ENCODE measurements at places on chromosomes 12 and 14.

DNA sequence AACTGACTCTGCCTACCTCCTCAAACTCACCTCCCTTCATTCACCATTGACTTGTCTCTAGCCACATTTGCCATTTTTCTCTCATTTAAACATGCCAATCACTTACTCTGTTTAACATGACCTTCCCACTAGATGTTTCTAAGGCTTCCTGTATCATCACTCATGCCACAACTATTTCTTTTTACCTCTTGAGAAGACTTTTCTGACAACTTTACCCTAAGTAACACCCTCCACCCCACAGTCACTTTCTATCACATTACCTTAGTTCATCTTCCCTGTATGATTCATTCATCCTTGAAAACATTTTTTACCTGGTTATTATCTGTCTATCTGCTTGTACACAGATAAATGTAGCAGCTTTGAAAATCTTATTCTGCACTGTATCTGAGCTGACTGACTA lies 19.4 kb downstream of the PLCZ1 start:
- no peak for DNase-seq

- DNase-seq, result no peak
Observed at GRCh38 chr14:63573581-63573980, 30.4 kb upstream of the PPP2R5E start.

- DNase-seq, result no peak
Observed at GRCh38 chr12:69851976-69852375, 26.9 kb downstream of the MYRFL start.

DNA sequence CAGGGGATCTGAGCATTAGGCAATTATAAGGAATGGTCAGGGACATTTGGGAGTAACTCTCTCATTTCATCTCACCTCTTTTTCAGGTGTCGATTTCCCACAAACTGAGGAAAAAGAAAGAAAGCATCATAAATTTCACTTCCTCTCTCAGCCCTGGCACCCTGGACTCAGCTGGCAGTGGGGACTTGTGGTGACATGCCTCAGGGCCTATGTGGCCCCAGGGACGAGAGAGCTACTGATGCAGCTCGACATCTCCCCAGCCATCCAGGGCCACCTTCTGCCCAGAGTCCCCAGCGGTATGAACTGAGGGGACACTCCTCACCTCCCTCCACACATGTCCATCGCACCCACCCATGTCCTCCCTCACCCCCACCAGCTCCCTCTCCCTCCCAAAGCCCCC lies 11.7 kb downstream of the TNFRSF1A start:
- DNase-seq, result no peak

GRCh38 chr12:19794116-19794515 lies 354.8 kb downstream of the AEBP2 start:
- DNase-seq, result no peak

- no peak for DNase-seq
Observed at GRCh38 chr12:49946086-49946485, 4.5 kb upstream of the AQP2 start.

- peak; percentile 86 for DNase-seq
Observed at GRCh38 chr14:63045234-63045611, at the start of gene KCNH5. Gene KCNH5 (minus strand): TSS chr14:63045458. CDS start chr14:63045186, 272 bp downstream.

GRCh38 chr14:71143381-71144290 lies 236.4 kb downstream of the PCNX1 start:
- no peak for DNase-seq

Measured in NCI-H1092 treated with DMSO at 0.1 percent for 48 hours (cell line).